Nephron progenitor cell (in vitro differentiated cells): ENCODE measurements at places on chromosomes 2 and 18.

GRCh38 chr2:10935366-10935918 is 23.7 kb downstream of the KCNF1 start:
- DNase-seq = no peak

- no peak for DNase-seq
These were observed 2.7 kb downstream of the NCK2 start for GRCh38 chr2:105747254-105747894.

GRCh38 chr2:120831086-120831485 is 95.4 kb downstream of the GLI2 start:
- DNase-seq = no peak

DNA sequence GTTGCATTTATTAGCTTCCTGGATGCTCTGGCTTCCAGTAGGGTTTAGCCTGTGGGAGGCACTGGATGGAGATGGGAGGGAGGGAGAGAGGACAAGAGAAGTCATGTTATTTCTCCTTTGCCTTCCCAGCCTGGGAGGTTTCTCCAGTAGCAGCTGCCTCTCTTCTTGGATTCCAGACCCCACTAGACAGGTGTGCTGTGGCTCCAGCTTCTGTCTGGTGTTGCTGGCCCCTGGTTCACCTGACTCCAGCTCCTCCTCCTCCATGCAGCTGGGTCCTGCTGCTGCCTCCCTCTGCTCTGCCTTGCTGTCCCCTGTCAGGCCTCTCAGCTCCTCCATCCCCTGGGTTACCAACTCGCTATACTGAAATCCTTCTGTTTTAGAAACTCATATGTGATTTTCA is 188.9 kb upstream of the TNP1 start:
- no peak for DNase-seq

- DNase-seq = no peak
These were observed 67.8 kb upstream of the HNMT start for GRCh38 chr2:137896467-137896866.

DNA sequence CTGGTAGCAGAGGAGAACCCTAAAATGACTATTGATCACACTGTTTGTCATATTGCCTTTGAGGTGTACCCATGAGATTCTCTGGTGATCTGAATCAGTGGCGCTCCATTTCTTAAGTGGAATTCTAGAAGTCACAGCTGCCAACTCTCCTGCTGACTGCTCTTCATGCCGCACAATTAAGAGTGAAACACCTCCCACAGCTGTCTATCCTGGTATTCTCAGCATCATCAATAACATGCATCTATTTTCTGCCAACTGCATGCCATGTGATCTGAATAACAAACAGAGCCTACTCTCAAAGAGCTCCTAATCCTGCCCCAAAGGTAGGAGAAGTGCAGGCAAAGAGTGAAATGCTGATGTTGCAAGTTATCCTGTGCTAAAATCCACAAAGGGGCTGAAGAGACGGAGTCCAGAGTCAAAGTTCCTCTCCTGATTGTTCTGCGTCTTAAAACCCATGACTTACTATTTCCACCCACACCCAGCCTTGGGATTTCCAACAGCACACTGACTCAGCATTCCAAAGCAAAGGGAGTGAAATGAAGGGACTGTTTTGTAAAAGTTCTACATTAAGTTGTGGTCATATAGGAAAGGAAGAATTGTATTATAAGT is 13.7 kb upstream of the DAPL1 start:
- no peak for DNase-seq

GRCh38 chr2:112290648-112291047 is 15.3 kb downstream of the ZC3H6 start:
- DNase-seq = no peak

- no peak for DNase-seq
These were observed 273.6 kb upstream of the NCKAP5 start for GRCh38 chr2:133841900-133842299.

GRCh38 chr2:19541884-19542283 is 183.5 kb upstream of the OSR1 start:
- DNase-seq = no peak

GRCh38 chr2:110983133-110983532 is 137.6 kb upstream of the BCL2L11 start:
- no peak for DNase-seq

- no peak for DNase-seq
These were observed 10.9 kb downstream of the INO80D start for GRCh38 chr2:206075113-206075512.

GRCh38 chr2:201574766-201575165 is 68.5 kb downstream of the TMEM237 start:
- no peak for DNase-seq

DNA sequence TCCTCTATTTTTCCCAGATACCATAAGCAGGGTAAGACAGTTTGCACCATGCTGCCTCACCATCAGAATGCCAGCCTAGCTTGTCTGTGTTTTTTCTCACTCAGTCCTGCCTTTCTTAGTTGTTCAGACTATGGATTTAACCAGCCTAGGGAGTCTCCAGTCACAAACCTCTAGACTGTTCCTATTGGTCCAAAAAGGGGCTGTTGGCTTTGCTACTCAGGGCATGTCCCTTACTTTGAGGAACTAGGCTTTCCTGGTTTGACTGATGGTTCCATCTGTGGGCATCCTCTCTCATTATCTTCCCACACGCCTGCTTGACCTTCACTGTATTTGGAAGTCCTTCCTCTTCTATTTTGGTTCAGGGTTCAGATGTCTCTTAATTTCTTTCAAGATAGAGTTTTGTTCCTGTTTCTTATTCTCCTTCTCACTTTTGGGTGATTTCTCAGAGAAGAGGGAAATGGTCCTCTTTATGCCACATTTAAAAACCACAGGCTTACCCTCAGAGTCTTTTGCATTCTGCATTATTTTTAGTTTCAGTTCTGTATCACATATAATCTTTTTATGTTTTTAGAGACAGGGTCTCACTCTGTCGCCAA is 31.3 kb upstream of the TMEM131 start:
- DNase-seq = no peak

GRCh38 chr2:127607399-127607908 is 38.5 kb upstream of the GPR17 start:
- DNase-seq = no peak

DNA sequence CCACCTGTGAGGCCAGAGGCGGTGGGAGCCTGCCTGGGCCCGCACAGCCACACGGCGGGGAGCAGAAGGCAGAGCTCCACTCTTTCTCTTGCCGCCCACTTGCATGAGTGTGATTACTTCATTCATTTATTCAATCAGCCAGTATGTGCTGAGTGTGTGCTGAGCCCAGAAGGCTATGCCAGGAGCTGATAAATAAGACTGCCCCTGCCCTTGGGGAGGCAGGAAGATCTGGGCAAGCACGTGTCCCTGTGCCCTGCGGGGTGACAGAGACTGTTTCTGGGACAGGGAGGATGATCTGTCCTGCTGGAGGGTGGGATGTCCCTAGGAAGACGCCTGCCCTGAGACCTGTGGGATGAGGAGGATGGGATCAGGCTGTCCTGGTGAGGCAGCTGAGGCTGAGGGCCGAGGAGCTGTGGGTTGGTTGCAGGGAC is 250.8 kb downstream of the DYSF start:
- DNase-seq = no peak

DNA sequence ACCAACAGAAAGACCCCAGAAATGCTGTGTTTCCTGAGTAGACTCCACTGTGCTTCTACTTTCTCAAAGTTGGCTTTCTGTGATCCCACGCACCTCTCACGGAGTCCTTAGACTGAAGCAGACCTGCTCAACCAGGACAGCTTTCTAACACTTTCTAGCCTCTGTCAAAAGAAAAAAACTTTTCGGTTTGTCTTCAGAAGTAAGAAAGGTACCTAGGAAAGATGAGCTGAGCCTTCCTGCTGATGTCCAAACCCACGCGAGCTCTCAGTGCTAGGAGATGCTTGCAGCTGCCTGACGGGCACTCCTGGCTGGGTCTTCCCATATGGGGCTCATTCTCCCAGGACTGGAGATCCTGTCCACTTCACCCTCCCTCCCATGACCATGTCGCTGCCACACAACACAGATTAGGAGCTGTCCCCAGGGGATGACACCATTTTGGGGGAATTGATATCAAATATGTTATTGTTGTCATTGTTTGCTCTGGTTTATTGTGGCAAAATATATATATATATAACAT is 49.2 kb upstream of the DAPL1 start:
- DNase-seq = no peak

- DNase-seq = no peak
These were observed 268.7 kb downstream of the GLI2 start for GRCh38 chr2:121004359-121004758.

GRCh38 chr2:126657148-126657635 is 1.2 kb downstream of the GYPC start:
- peak; percentile 43 for DNase-seq

DNA sequence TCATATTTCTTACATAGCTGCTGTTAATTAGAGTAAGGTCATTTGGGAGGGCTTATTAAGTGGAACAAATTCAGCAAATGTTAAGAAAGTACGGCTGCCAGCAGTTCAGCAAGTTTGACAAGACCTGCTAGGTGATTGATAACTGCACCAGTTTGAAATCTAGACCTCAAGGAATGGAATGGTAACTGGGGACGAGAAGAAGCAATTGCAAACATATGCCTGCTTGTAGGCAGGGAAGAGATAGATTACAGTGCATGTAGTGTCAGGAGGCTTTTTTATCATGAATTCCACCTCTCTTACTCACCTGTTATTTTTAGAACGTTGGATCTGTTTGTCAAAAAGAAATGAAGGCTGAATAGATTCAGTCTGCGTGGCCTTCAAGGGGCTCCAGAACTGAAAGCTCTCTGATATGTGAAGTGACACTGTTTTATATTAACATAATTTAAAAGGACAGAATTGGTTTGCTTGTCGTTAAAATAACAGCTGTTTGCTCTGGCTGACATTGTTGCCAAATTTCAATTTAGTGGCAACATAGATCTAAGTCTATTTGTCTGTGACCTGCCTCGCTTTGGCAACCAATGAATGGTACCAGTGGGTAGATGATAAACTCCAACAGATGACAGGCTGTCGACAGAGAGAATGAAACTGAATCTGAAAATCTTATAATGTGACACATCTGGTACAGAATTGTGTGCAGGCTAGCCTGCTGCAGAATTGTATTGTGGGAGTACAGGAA is 199.3 kb downstream of the ZNF407 start:
- no peak for DNase-seq

GRCh38 chr18:37450434-37451132 is 115.0 kb downstream of the CELF4 start:
- DNase-seq = peak; percentile 74

GRCh38 chr2:142037744-142038143 is 93.1 kb downstream of the LRP1B start:
- no peak for DNase-seq

- DNase-seq = peak; percentile 70
These were observed 497.6 kb upstream of the FAM98A start for GRCh38 chr2:34096562-34097171.

DNA sequence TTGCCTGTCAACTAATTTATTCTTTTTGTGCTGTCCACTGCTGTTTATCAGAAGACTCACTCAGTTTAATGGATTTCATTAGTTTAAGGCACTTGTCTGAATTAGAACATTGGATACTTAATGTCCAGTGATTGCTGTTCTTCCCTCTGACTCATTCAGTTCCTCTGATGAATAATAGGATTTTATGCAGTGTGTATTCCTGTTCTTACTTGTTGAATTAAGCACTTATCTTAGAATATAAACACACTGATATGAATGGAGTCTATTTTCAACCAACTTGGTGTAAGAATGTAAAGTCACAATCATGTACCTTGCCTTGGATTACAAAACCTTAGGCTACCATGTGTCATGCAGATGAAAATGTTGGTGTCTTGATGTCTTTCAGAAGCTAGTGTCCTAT is 87.0 kb upstream of the PROKR1 start:
- no peak for DNase-seq

DNA sequence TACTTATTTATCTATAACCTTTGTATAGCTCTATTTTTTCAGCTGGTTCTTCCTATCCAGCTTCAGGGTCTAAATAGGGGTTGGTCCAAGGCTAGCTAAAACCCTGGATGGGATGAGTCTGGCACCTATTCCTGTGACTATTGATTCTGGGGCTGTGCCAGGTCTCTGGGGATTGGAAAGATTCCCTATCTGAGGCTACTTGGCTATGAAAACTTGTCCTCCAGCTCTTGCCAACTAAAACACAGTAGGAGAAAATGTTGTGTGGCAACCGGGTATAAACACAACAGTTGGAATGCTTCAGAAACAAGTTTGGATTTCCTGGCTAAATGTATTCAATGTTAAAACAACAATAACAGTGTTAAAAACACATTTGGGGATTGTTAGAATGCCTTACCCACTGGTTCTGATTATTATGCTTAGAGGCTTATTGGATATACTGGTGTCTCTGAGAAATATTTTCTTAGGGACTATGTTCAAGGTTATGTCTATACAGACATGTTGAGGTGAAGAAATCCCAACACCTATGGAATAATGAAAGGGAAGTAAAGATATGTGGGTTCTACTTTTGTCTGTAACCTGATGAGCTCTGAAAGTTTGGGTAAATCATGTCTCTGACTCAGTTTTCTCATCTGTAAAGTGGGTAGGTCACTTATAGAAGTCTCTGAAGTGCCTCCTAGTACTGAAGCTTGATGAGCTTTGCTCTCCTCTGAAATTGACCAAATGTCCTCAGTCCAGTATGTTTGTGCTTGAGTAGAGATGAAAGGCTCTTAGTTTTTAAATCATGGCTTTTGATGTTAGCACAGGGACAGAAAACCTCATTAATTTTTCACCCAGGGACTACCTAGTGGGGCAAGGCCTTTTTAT is 460.7 kb downstream of the MTX2 start:
- DNase-seq = no peak

- no peak for DNase-seq
These were observed 30.2 kb downstream of the PRKCE start for GRCh38 chr2:45681675-45682074.
